ENCODE measurements at places on chromosomes 2 and 18.

DNA sequence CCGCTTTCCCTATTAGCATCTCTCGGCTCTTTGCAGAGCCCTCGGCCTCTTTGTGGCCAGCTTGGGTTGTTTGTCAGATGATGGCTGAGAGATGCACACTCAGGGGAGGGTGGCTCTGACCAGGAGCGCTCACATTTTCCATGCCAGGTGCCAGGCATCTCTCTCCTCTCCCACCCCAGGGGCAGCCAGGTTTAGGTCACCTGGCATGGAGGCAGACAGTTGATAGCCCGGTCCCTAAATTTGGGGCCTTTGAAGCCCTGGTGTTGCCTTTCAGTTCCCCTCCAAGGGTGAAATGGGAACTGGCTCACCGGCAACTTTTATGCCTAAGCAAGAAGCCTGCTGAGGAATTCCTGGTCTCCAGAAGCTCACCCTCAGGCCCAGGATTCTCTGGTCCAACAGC, 19.1 kb downstream of the LBH start:
- DNase-seq: no peak

DNA sequence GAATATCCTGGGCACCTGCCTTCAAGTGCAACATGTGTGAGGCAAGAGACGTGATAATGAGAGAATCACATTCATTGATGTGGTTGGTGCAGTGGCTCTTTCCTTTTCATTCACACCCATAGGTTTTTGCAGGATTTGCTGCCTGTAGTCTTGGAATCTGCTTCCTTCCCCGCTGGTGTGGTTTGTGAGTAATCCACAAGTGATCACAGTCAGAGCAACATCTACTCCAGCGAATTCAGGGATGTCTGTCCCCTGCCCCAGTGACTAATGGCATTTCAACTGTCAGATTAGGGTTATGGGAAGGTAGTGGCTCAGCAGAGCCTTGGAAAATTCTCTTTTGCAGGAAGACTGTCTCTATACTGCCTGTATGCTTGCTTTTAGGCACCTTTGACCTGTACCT, 225.5 kb upstream of the RBMS1 start:
- no peak for DNase-seq

- no peak for DNase-seq
Observed at GRCh38 chr2:207257251-207258250, 91.8 kb upstream of the KLF7 start.

DNA sequence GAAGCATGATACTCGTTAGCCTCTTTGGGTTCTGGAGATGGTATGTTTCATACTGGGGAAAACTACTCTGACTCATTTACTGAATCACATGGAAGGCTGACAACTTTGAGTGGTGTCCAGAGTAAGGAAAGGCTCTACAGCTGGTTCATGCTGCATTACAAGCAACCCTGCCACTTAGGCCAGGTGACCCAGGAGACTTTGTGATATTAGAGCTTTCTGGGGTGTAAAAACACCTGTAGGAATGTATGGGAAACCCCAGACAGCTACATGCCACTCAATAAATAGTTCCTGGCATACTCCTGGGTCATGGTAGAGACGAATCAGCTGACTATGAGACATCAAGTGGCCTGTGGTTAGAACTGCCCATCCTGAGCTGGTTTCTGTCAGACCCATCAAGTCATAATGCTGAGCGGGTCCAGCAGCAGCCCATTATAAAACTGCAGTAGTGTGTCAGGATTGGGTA, 21.3 kb upstream of the TCF7L1 start:
- DNase-seq: no peak

DNA sequence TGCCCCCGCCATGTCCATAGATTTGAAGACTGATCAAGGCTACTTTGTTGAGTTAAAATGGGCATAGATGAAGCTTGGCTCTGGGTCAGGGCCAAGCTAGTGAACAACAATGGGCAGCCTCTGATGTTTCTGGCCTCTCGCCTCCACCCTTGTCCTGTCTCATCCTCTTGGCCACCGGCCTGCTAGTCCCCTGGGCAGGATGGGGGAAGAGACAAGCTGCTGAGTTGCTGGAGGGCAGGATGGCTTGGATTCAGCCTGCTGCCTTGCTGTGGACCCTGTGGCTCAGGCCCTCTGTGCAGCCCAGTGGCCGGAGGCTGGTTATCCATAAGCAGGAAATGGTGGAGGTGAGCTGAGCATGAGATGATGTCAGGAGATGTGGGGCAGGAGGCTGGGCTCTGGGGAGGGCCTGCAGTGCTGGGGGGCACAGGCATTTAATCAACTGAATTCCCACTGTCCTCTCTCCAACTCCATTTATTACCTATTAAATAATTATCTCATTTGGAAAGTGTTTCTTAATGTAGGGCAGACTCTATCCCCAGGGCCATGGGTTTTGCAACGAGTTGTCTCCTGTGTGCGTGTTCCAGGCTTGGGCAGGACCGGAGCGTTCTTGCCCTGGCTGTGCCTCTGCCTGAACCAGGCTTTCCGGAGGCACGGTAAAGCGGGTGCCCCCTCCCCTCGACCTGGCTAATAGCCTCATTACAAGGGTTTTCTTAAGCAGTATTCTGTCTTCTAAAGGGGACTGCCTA, 122.9 kb downstream of the GLI2 start:
- no peak for DNase-seq

GRCh38 chr2:50491541-50492476, 540.1 kb downstream of the NRXN1 start:
- no peak for DNase-seq

DNA sequence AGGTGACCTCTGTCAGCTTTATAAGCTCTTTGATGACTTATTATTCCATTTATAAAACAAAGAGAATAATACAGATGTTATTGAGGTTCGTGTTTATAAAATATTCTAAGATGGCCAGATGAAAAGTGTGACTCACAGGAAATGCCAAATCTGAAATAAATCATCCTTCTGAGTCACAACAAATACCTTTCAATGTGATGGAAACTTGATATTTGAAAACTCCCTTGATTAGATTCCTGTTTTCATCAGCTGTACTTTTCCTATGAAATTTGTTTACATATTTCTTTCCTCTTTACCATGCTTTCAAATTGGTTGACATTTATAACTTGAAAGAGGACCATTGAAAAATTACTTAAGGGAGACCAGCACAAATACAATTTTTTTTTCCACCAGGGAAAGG, 30.6 kb upstream of the PPP1R1C start:
- no peak for DNase-seq

DNA sequence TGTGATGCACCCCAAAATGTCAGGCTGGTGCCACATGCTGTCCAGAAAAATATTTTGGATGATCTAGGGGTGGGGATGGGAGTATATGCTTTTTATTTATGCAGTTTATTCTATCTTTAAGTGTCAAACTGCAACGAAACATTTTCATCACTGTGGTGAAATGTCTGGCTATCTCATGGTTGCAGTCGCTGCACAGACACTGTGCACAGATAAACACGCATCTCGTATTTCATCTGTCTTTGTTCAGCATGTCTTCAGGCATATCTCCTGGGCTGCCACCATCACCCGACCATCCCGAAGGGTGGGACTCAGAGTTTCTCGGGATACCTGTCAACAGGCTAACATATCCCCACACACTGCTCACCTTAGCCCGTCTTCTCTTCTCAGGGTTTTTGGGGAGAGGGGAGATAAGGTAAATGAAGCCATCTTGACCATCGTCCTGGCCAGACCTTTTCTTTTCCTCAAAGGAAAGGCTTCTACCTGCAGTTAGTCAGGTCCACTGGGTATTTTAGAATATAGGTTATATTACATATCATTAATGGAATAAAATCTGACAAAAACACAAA, 80.7 kb upstream of the NABP1 start:
- no peak for DNase-seq

DNA sequence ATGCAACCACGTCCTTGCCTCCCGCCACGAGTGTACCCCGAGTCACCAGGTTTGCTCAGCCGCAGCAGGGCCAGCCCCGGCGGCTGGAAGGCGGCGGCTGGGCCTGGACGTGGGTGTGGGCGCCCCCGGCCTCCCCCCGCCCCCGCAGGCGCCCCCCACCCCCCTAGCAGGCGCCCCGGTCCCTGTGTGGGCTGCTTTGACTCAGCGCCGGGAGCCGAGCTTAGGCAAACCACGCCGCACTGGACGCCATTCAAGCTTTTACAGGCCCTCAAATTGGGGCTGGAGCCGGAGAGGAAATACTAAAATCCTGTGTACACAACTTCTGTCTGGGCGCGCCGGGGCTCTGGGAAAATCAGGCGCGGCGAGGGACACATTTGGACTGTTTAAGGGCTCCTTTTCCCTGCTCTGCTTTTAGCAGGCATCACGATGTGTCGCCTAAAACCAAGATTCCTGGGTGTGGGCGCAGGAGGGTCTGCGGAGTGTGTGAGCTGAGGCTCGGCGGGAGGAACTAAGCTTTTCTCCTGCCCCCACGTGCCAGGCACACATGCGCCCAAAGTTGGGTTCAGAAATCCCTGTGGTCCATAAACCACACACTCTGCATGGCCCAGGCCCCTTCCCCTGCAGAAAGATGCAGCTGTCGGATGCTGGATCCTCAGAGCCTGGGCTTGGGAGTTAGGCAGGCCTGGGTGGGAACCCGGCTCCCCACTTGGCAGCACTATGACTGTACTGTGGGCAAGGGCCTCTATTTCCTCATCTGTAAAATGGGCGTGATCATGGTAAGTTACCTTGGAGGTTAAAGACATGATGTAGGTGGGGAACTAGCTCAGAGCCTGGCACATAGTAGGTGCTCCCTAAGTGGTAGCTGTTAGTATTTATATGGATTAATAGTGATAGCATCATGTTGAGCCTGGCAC, 57.6 kb downstream of the ATOH8 start:
- DNase-seq: no peak

- DNase-seq: no peak
Observed at GRCh38 chr2:30778611-30779010, 28.6 kb downstream of the CAPN13 start.

DNA sequence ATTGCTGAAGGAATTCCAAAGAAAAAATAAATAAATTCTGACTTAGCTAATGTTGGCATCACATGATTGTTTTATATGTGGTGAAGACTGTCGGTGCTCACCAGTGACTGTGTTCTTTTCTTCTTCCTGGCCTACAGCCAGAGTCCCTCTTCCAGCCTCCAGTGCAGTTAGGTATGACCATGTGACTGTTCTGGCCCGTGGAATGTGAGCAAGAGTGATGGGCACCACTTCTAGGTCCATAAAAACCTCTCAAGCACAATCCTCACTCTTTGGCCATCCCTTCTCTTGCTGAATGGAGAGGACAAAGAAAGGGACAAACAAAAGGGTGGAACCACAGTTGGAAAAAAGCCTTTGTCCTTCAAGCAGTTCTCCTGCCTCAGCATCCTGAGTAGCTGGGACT, 39.0 kb upstream of the BMPR2 start:
- DNase-seq: no peak

DNA sequence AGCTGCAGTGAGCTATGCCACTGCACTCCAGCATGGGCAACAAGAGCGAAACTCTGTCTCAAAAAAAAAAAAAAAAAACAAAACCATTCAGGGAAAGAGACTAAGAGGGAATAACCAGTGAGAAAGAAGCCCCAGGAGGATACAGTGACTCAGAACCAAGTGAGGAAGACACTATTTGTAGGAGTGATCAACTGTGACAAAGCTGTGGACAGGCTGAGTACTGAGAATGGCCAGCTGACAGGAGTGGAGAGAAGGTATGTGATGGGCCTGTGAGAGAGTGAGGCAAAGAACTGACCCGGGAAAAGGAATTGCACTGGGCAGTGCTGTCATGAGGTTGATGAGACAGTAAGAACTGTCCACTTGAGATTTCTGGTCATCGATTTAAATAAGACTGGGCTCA, 6.7 kb upstream of the LCT start:
- DNase-seq: no peak

DNA sequence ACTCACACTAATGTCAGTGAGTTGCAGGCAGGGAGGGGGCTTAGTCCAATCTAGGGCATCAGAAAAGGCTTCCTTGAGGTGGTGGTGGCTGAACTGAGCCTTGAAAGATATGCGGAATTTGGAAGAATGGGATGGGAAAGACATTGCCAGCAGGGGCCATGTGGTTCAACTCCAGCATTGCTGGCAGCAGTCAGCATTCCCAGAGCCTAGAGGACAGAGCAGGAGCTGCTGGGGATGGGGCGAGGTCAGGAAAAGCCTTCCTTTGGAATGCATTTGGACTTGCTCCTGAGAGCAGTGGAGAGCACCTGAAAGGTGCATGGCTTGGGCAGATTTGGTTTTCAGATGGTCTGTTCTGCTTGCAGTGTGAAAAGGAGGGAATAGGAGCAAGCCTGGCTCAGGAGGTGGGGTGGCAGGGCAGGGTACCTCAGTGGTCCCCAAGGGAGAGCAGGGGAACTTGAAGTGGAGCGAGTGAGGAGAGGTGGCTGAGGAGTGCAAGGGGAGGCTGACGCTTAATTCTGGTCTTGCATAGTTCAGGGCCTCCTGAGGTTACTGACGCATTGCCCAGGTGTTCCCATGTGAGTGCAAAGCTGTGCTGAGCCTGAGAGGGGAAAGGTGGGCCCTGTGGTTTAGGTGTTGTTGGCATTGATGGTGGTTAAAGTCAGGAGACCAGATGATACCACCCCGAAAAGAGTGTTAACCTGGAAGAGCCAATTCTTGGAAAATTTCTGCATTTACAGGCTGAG, 112.1 kb upstream of the MGAT5 start:
- no peak for DNase-seq

GRCh38 chr18:28063271-28063761, 113.6 kb downstream of the CDH2 start:
- DNase-seq: no peak

GRCh38 chr18:33184958-33185357, 255.6 kb downstream of the CCDC178 start:
- no peak for DNase-seq

GRCh38 chr18:8301427-8302172, 307.6 kb upstream of the RAB12 start:
- DNase-seq: no peak

- DNase-seq: no peak
Observed at GRCh38 chr2:39512941-39513340, 75.9 kb upstream of the MAP4K3 start.

DNA sequence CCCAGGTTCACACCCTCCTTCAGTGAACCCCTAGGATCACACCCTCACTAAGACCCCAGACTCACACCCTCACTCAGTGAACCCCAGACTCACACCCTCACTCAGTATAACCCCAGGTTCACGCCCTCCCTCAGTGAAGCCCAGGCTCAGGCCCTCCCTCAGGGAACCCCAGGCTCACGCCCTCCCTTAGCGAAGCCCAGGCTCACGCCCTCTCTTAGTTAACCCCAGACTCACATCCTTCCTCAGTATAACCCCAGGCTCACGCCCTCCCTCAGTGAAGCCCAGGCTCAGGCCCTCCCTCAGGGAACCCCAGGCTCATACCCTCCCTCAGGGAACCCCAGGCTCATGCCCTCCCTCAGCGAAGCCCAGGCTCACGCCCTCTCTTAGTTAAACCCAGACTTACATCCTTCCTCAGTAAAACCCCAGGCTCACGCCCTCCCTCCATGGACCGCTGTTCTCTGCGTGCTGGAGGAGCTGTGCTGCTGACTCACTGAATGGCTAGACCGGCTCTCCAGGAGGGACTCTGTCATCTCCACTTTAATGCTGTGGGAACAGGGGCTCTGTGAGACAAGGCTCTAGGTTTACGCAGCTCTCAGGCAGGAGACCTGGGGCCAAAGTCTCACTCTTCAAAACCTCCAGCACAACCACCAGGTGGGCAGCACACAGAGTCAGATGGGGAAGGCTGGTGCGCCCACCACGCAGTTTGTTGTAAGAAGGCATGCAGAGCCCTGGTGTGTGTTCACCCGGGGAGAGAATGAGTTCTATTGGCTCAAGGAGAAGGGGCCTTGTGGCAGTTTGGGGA, 506.9 kb upstream of the MYT1L start:
- DNase-seq: no peak

- DNase-seq: no peak
Observed at GRCh38 chr2:133389569-133389968, 178.7 kb downstream of the NCKAP5 start.
